ENCODE measurements at places on chromosomes 3 and 15.
A peak's percentile ranks its signal among the peaks of the same experiment; 100 is the strongest.

- no peak for DNase-seq
These were observed 62.1 kb upstream of the WNT5A start for GRCh38 chr3:55549177-55549576.

DNA sequence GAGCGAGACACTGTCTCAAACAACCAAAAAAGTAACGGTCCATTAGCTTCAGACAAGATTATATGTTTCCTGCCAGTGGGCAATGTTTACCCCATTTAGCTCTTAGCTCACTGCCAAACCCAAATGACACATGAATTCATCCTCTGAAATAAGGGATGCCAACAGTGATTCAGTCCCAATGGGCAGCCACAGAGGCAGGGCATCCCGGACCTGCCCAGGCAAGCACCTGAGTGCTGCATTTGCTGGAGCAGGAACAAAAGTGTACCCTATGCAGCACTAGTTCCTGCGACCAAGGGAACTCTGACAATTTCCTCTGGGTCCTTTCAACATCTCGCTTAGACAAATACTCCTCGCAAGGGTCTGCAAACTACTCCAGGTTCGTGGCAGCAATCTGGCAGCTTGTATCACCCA lies 8.0 kb downstream of the IP6K2 start:
- no peak for DNase-seq

GRCh38 chr3:142963516-142964448 lies at the start of gene PAQR9:
Gene PAQR9, minus strand, starts transcription at chr3:142963674. Its CDS starts 338 bp downstream, at chr3:142963336.
- DNase-seq, result peak; percentile 74

DNA sequence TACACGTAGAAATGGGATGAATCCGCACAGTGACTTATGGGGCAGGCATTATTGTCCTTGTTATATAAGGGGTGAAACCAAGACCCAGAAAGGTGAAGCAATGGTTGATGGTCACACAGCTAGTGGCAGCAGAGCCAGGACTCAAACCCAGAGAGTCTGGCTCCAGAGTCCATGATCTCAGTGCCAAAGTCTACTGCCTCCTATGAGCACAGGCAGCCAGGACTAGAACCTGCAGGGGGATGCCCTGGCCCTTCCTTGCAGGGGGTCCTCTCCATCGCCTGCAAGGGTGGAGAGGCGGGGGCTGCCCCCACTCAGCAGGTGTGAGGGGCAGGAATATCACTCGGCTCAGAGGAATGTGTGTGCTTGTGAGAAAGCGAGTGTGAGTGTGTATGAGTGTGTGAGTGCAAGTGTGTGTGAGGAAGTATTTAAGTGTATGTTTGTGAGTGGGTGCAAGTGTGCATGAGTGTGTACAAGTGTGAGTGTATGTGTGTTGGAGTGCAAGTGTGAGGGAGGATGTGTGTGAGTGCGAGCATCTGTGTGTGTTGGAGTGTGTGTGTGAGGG lies 44.7 kb downstream of the UMPS start:
- no peak for DNase-seq

- DNase-seq, result no peak
These were observed 14.3 kb downstream of the TLE3 start for GRCh38 chr15:70083418-70083817.

DNA sequence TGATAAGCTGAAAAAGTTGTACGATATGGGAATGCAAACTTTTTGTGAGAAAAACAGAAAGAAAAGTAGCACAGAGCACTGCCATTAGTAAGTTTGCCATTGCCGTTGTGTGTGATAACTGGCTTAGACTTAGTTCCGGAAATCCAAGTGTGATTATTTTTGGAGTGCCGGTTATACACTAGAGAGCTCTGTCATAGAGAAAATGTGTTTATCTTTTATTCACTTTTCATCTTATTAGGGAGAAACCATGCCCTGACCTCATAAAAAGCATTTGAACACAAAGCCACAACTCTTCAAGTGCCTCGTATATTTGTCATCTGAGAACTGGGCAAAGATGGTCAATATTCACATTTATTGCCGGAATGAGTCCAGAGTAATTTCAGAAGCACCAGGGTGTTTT lies 36.1 kb downstream of the CTDSPL start:
- DNase-seq, result no peak

DNA sequence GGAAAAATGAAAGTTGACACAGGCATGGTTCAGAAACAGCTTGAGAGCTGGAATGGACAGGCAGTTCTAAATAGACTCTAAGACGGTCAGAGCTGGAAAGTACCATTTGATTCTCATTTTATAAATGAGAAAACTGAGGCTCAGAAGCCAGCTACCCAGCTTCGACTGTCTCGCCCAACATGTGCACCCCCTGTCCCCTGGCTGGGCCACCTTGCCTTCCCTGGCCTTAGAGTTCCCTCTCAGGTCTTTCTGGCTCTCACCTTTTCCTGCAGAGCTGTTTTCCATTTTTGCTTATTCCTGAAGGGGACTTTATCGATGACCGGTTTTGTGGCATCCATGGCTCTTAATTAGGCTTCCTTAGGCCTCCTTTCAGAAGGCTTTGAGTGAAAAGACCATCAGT lies 17.3 kb upstream of the DOCK3 start:
- DNase-seq, result no peak

- no peak for DNase-seq
These were observed 1146.6 kb downstream of the ROBO1 start for GRCh38 chr3:78621061-78621716.

GRCh38 chr3:129389572-129389937 lies 38.9 kb downstream of the EFCAB12 start:
- peak; percentile 50 for DNase-seq

DNA sequence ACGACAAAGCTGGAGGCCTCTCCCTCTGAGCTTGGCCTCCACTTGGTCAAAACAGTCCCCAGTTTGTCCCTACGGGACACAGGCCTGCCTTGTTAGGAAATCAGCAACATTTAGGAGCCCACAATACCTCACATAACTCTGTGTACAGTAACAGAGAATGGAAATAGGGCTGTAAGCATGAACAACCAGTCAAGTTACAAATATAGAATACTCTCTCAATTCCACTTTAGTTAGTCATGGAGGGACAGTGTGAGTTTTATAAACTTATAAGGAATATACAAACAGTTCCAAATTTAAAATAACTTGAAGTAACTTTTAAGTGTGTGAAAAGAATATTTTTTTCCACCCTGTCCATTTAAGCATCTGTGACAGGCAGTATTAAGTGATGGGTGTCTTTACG lies 129.4 kb downstream of the PGPEP1L start:
- no peak for DNase-seq

GRCh38 chr15:34472947-34473346 lies 35.3 kb upstream of the GOLGA8A start:
- DNase-seq, result no peak

- DNase-seq, result peak; percentile 85
These were observed 817 bp downstream of the USP3 start for GRCh38 chr15:63504979-63505841.

DNA sequence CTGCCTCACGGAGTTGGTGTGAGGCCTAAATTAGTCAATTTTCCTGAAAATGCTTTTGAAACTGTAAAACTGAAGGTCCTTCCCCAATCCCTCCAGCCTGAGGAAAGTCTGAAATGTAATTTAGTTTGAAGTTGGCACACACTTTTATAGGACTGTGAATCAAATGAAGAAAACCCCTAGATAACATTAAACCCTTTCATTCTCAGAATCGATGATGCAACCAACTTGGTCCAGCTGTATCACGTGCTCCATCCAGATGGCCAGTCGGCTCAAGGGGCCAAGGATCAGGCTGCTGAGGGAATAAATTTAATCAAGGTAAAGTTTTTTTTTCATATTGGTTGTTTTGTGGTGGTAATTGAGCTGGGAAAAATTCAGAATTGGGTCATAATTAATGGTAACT lies 11.7 kb downstream of the MRPS22 start:
- DNase-seq, result no peak

GRCh38 chr3:1883534-1883933 lies 215.1 kb upstream of the CNTN4 start:
- no peak for DNase-seq

- no peak for DNase-seq
These were observed 68.0 kb upstream of the TRPM1 start for GRCh38 chr15:31169558-31169957.

DNA sequence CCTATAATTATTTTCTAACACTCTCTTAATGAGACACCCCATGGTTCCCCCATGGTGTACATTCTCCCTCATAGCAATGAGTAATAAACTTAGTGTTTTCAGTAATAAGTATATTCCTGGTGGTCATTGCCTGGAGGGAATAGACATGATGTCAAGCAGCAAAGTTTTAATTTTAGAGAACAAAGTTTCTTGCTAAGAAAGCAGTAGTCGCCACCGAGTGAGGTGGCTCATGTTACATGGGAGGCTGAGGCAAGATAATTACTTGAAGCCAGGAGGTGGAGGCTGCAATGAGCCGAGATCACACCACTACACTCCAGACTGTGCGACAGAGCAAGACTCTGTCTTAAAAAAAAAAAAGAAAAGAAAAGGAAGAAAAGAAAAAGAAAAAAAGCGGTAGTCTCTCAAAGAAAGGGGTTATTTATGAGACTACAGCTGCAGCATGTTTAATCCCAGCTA lies 2.4 kb upstream of the ELP6 start:
- no peak for DNase-seq

- no peak for DNase-seq
These were observed 60.0 kb upstream of the NTRK3 start for GRCh38 chr15:88316586-88316985.

- peak; percentile 83 for DNase-seq
These were observed 58.1 kb downstream of the SLC6A6 start for GRCh38 chr3:14460342-14461005.

DNA sequence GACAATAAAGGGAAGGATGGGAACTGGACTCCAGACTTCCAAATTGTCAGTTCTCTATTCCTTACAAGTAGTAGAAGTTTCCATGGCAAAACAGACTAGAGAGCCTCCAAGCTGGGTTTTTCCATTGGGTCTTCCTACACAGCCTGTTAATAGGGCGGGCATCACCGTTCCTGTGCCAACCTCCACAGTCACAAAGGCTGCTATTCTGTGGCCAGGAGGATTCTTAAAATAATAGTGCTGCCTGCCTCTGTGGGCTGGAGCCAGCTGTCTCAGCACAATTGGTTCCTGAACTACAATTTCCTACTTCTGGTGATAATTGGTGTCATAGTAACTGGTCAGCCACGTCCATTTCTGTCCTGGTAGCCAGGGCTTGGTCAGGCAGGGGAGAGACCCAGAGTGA lies 38.6 kb downstream of the LYZL4 start:
- no peak for DNase-seq

- no peak for DNase-seq
These were observed 248.0 kb downstream of the THSD4 start for GRCh38 chr15:71362987-71363968.

GRCh38 chr3:162218479-162218878 lies 721.9 kb downstream of the OTOL1 start:
- DNase-seq, result no peak

- DNase-seq, result no peak
These were observed 17.7 kb downstream of the EEFSEC start for GRCh38 chr3:128170866-128171516.

DNA sequence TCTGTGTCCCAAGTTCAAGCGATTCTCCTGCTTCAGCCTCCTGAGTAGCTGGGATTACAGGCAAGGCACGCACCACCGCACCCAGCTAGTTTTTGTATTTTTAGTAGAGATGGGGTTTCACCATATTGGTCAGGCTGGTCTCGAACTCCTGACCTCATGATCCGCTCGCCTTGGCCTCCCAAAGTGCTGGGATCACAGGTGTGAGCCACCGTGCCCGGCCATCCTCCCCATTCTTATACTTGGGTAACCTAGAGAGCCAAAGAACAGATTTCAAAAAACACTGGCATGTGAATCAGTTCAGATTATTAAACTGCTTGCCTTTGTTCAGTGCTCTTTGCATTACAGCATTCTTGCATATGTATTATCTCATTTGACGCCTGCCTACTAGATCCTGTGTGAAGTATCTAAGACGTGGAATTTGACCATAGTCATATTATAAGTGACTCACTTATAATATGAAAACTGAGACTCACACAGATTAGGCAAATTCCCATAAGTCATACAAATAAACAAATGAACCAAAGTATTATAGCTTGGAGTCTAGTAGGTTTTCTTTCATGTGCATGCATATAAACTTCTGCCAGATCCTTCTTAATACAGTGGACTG lies 123.5 kb downstream of the UNC13C start:
- no peak for DNase-seq

- DNase-seq, result no peak
These were observed 12.9 kb downstream of the AMOTL2 start for GRCh38 chr3:134361162-134361835.

GRCh38 chr3:65995030-65995429 lies 43.7 kb downstream of the MAGI1 start:
- no peak for DNase-seq

DNA sequence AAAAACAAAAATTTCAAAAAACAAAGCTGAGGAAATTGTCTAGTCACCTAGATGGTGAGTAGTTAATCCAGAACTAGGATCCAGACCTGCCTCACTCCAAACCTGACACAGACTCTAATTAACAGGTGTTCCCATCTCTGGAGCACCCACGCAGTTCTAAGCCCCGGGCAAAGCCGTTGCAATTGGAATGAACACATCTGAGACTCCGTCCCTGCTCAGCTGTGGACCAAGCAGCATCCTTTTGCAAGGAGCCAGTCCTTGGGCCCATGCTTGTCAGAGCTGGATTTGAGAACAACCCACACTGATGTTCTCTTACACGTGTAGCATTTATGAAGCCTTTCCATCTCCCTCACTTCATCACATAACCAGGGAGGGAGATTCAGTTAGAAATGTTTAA lies 54.8 kb downstream of the LMCD1 start:
- no peak for DNase-seq

GRCh38 chr3:33848624-33849347 lies 50.4 kb downstream of the PDCD6IP start:
- DNase-seq, result no peak

DNA sequence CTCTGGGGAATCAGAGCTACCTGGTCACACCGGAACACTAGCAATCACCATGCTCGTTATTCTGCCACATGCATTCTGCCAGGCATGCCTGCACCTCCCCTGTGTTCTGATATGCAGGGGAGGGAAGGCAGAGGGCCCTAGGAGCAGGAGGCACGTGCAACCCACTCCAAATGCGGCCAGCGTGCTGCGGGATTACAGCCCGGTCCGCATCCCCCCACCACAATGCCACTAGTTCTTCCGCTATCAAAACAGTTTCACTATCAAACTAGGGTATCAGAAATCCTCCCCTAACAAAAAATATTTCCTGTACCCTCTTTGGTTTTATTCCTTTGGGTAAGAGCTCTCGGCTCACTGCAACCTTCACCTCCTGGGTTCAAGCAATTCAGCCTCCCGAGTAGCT lies 223.2 kb upstream of the IGF1R start:
- no peak for DNase-seq

GRCh38 chr15:49232236-49232806 lies 62.3 kb downstream of the GALK2 start:
- DNase-seq, result no peak

GRCh38 chr15:53910236-53910849 lies 67.9 kb upstream of the UNC13C start:
- no peak for DNase-seq

GRCh38 chr3:51686512-51687215 lies 15.6 kb downstream of the TEX264 start:
- DNase-seq, result peak; percentile 79

DNA sequence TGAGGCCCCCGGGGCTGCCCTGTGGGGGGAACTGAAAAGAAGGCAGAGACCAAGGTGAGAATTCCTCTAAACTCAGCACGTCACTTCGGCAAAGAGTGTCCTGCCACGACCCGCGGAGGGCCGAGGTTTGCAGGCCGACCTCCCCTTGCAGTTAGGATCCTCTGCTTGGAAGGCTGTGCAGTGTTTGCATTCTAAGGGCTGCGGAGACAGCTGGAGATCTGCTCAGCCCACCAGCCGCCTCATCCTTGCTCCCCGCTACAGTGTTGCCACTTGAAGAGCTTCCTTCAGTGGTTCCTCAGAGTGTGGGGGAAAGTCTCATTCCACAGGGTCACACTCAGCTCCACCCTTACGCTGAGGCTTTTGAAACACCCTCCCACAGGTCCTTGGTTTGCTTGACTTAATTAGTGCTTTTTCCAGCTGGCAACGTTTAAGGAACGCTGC lies 10.8 kb downstream of the SLC51A start:
- no peak for DNase-seq
